ENCODE measurements at places on chromosomes 3 and 15.
A peak's percentile ranks its signal among the peaks of the same experiment; 100 is the strongest.

- DNase-seq: no peak
Observed at GRCh38 chr15:29840926-29841325, 18.7 kb upstream of the TJP1 start.

- DNase-seq: no peak
Observed at GRCh38 chr15:59160880-59161593, 45.6 kb upstream of the LDHAL6B start.

- DNase-seq: no peak
Observed at GRCh38 chr3:189202106-189202505, 30.3 kb downstream of the TPRG1 start.

DNA sequence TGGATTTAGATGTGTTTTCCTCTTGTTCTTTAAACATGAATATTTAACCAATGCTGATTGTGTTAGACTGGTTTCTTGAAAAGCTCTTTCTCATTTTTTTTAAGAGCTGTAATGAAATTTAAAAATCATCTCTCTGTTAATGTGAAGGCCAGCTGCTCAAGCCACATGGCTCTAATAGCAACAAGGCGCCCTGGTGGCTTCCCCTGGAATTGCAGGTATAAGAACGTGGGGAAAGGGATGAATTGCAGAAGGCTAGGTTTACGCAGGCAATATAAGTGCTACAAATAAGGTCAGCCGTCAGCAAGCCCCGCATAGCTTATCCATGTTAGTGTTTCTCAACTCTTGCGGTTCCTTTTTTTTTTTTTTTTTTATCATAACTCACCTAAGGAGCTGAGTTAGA is 108.5 kb downstream of the SAMMSON start:
- DNase-seq: no peak

DNA sequence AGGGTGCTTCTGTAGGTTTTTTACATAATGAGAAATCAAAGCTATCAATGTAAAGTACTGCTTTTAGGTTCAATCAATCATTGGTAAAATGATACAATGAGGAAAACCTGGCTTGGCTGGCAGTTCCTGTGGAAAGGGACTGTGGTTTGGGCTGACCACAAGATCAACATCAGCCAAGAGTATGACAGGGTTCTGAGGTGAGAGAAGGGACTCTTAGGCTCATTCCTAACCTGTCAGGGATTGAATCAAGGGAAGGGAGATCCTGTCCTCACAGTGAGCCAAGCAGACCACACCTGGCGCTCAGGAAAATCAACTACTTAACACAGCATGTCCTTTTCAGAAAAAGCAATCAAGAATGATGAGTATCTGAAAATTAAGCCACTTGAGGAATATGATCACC is 111.1 kb downstream of the MAGI1 start:
- no peak for DNase-seq

DNA sequence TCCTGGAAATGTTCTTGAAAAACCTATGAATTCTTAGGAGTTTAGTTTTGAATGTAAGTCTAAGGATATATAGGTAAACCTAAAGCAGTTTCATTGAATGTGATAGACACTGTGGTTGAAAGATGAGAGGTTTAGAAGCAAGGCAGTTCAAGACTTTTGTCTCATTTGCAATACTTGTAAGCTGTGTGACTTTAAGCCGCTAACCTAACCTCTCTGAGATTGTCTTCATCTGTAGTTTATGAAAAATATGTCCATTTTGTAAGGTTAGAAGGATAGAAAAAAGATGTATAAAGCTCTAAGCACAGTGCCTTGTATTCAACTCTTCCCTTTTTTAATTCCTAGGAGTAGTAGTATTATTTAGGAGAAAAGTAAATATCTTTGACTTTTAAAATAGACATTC is 306.6 kb upstream of the ARRDC4 start:
- DNase-seq: no peak

- peak; percentile 17 for DNase-seq
Observed at GRCh38 chr15:101320501-101321052, 25.5 kb upstream of the SNRPA1 start.

GRCh38 chr3:65914032-65914739 is 124.5 kb downstream of the MAGI1 start:
- DNase-seq: no peak

DNA sequence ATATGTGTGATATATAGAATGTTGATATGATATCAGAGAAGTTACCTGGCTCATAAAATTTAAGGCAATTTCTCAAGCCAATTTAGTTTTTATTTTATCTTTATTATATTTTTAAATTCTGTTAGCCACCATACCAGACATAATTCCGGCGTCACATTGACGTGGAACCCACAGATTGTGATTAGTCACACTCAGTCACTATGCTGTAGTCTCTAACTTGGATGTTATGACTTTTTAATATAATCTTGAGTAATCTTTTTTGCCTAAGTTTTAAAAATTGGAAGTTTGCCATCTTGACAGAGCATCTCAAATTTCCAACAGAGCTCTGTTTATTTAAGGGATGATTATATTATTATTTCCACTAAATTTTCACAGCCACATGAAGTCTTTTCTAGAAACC is 9.7 kb upstream of the DCLK3 start:
- no peak for DNase-seq

DNA sequence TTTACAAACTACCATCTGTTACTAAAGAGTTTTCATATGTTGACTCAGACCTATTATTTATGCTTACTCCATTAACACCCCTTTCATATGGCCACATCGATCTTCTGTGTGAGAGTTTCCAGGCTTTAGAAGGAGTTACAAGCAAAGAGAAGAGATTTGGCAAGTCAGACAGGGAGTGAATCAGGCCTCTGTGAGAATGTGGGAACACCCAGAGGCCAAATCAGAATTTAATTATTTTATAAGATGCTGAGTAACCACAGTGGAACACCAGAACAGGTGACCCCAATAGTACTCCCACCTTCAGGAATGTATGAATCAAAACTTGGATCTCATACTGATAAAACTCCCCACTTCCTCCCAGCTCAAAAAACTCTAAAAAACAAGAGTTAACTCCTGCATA is 42.0 kb downstream of the IFT57 start:
- DNase-seq: no peak

GRCh38 chr3:172402892-172403643 is 45.2 kb downstream of the GHSR start:
- no peak for DNase-seq

GRCh38 chr3:120983321-120983665 is 75.3 kb downstream of the STXBP5L start:
- no peak for DNase-seq

DNA sequence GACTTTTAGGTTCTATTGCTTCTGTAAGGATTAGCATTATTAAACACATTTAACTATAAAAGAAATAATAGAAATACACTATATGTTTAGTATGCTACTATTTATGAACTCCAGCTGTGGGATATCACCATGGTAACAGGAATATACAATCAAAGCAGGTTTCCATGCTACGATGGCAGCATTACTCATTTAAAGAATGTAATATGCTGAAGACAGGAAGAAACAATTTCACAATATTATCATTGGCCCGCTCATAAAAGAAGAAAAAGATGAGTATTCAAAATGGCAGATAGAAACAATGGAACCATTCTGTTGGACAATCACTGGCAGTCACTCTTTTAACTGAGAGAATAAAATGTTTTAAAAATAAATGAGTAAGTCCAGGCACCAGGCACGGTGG is 153.4 kb downstream of the CBLB start:
- DNase-seq: no peak

- no peak for DNase-seq
Observed at GRCh38 chr3:180176059-180176458, 139.3 kb upstream of the PEX5L start.

DNA sequence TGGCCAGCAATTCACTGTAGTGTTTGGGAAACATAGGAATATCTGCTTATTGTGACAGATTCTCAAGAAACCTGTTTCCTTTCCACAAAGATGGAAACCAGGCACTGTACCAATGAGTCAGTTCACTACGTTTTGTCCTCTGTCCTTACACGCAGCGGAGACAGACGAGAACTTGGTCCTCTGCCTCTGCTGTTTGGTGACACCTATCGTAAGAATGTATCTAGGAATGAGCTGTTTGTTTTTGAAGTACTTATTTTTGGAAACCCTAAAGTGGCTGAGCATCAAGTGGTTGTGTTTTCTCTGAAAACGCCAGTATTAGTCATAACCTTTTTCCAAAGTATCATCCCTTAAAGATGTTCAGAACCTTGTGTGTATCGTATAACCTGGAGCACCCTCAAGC is 93.0 kb downstream of the PGPEP1L start:
- no peak for DNase-seq

- no peak for DNase-seq
Observed at GRCh38 chr3:171455603-171456550, 4.3 kb downstream of the TNIK start.

- DNase-seq: no peak
Observed at GRCh38 chr3:129424185-129424841, 4.1 kb downstream of the EFCAB12 start.

- DNase-seq: no peak
Observed at GRCh38 chr3:45547764-45548680, 46.5 kb upstream of the LIMD1 start.

- DNase-seq: no peak
Observed at GRCh38 chr15:82750831-82751180, 41.1 kb upstream of the AP3B2 start.

- no peak for DNase-seq
Observed at GRCh38 chr3:111299192-111299615, 227.6 kb downstream of the NECTIN3 start.

- DNase-seq: no peak
Observed at GRCh38 chr3:31959951-31960792, 20.9 kb downstream of the OSBPL10 start.

- no peak for DNase-seq
Observed at GRCh38 chr3:29978036-29978435, 628.4 kb upstream of the TGFBR2 start.

DNA sequence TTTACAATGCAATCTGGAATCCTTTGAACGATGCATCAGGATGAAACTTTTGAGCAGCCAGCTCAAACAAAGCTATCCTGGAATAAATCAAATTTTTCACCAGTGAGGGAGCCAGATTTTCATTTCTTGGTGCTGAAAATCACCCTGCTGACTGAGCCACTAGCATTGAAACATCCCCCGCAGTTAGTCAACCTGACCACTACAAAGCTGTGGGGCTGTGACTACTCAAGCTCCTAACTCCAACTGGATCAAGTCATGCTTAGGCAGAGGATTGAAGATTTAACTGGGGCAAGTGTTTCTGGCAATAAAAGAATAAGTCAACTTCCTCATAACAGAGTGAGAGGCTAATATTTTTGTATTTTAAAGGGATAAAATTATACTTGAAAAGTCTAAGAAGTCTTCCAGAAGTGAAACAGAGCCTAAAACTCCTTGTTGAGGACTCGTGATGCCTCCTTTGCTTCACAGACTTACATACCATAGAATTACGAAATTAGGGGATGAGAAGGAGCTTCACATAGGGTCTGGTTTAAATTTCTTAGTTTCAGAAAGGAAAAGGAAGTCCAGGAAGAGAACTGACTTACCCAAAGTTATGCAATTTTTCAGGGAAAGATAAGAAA is 177.8 kb downstream of the SERPINI1 start:
- DNase-seq: no peak

DNA sequence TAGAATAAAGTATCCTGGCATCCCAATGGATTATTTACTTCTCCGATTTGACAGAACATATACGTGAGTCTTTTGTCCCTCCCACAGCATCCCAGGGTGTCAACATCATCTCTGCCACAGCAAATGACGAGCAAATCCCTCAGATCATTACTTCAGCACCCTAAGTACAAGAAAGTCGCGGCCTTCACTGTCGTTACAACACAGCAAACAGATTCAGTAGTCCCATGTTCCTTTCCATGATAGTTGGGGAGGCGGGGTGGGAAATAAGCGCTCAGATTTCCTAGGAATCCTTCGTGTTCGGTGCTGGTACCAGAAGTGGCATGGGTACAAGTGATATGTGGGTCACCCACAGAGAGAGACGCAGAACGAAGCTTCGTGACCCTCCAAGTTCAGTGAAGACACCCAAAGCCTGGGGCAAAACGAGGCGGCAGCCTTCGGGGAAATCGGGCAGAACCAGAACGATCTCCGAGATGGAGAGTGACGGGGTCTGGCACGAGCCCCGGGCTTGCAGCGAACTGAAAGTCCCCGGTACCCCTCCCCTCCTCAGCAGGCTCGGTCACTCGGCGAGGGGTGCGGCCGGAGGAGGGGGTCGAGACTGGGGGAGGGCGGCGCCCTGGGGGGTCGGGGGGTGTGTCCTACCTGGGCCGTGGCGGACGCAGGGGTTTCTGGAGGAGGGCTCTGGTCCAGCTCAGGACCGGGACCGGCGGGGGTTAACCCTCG is 619 bp downstream of the TTBK2 start:
- no peak for DNase-seq

GRCh38 chr15:39251413-39252133 is 329.3 kb upstream of the THBS1 start:
- no peak for DNase-seq

- DNase-seq: no peak
Observed at GRCh38 chr3:111727843-111728565, 131.1 kb upstream of the PHLDB2 start.

GRCh38 chr3:37777835-37778234 is 83.8 kb upstream of the CTDSPL start:
- no peak for DNase-seq

- DNase-seq: no peak
Observed at GRCh38 chr3:131739211-131739610, 236.4 kb upstream of the MRPL3 start.

- DNase-seq: no peak
Observed at GRCh38 chr15:52636459-52636858, 42.7 kb downstream of the ATOSA start.

DNA sequence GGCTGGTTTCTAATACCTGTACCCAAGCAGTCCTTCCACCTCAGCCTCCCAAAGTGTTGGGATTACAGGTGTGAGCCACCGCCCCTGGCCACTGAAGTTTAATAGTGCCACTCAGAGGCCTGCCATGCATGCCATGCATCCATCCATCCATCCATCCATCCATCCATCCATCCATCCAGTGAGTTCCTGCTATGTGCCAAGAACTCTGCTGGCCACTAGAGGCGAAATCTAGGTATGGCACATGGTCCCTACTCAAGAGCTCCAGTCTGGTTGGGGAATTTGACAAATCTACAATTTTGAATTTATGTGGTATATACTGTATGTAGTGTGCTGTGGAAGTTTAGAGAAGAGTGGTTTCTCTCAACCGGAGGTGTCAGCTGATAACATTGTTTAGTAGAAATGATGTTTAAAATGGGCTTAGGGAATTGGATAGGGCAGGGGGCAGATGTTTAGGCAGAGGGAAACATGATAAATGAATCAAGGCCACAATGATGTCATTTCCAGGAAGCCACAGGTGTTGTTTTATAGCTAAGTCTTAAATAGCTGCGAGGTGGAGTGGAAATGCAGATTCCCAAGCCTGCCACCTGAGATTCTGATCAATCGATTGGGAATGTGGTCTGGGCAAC is 384.4 kb upstream of the C2CD4B start:
- DNase-seq: no peak

GRCh38 chr3:11392014-11392859 is 120.0 kb downstream of the ATG7 start:
- DNase-seq: no peak

DNA sequence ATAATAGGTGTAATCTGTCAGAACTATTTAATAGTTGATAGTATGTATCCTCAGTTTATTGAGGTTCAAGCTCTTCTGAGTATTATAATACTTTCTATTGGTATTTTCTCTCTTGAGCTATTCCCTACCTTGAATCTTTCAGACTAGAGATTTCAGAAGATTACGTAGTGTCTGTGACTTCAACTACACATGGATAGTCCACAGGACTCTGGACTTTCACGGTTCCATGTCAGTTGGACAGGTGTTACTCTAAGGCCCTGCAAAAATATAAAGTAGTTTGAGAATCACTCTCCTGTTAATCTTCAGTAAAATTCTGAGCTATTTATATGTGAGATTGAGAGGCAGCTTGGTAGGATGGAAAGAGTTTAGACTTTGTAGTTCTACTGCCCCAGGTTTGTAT is 353.5 kb upstream of the TPRG1 start:
- no peak for DNase-seq
